ENCODE measurements at places on chromosomes 11 and 22. TPM values are rescaled to one million over a fixed set of nuclear protein-coding genes. Genes with fewer than 3 reads are reported as not detected.

The GRAMD1B gene
- 0.34 TPM for total RNA-seq

The TMEM25 gene
- total RNA-seq, result 11.2 TPM

The RPUSD4 gene
- total RNA-seq, result 34.5 TPM

The OR56B4 gene
- total RNA-seq, result not detected

The C11orf91 gene
- total RNA-seq, result not detected

The OR5AP2 gene
- not detected for total RNA-seq

The MRGPRF gene
- total RNA-seq, result 28.7 TPM

The SEZ6L gene
- not detected for total RNA-seq

The ARHGEF17 gene
- 21.9 TPM for total RNA-seq

The SERPING1 gene
- total RNA-seq, result 5.5 TPM

The LRRC56 gene
- 0.95 TPM for total RNA-seq

The GNG3 gene
- total RNA-seq, result not detected

The CARD18 gene
- total RNA-seq, result not detected

The DNAJB7 gene
- not detected for total RNA-seq

The C11orf71 gene
- 5.2 TPM for total RNA-seq

The CSF2RB gene
- total RNA-seq, result under 0.01 TPM

The EXPH5 gene
- total RNA-seq, result 1.5 TPM

The THY1 gene
- total RNA-seq, result 11.0 TPM
